ENCODE measurements at places on chromosomes 16 and 17.

GRCh38 chr16:85185303-85186100 is 73.2 kb upstream of the CIBAR2 start:
- no peak for DNase-seq

- no peak for DNase-seq
Observed at GRCh38 chr16:57826706-57827625, 24.7 kb upstream of the KIFC3 start.

DNA sequence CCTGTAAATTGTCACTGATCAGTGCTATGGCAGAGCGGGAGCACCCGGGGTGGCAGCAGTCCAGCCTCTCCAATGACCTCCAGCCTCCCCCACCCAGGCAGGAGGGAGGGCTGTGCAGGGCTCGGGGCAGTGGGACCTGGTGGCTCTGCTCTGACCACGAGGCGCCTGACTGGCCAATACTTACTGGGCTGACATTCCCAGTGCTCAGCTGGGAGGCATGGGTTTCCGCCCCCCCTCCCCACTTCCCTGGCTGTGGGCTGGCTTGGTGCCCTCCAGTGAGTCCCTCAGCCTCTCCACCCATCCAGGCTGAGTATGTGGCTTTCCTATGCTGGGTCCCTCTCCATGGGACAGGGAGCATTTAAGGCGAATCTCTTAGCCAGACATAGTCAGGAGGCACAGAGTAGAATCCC is 2.7 kb downstream of the SOCS3 start:
- DNase-seq = no peak

GRCh38 chr16:47142486-47142820 is 1.3 kb downstream of the NETO2 start:
- DNase-seq = peak; percentile 39

- no peak for DNase-seq
Observed at GRCh38 chr16:11774065-11774626, 22.9 kb downstream of the ZC3H7A start.
